ENCODE measurements at places on chromosomes 6 and 20.

DNA sequence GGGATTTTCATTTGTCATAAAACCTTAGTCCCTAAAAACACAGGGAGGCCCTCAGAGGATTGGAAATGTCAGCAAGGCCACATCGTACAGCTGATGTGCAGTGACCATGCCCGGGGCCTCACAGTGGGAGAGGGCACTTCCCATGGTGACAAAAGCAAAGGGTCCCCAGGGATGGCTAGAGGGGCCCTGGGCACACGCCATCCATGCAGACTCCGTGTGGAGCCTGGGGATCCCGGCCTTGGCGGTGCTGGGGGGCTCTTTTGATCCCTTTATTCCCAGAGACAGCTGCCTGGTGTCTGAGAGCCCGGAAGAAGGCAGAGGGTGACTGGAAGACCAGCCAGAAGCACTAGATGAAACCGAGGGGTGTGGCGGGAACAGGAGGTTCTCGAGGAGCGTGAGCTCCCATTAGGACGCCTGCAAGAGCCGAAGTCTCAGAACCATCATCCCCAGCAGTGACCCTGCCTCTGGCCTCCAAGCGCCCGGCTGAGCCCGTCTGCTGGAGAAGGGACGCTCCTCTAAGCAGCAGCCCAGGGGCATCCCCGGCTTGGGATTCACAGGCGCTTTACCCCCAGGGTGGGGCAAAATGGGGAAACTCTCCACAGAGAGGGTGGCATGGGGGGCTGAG, 49.1 kb upstream of the FRMD1 start:
- no peak for DNase-seq

DNA sequence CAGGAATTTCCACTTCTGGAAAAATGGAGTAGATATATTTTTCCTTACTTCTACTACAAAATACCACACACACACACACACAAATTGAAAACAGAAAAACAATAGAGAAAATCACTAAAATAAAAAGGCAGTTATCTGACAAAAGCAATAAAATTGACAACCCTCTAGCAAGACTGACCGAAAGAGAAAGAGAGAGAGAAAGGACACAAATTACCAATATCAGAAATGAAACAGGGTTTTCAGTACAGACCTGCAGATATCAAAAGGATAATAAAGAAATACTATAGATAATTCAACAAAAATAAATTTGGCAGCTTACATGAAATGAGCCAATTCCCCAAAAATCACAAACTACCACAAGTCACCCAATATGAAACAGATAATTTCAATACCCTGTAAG, 104.7 kb downstream of the OPRM1 start:
- no peak for DNase-seq

- no peak for DNase-seq
Measured at GRCh38 chr6:94511502-94512088, 1065.7 kb upstream of the MANEA start.

- DNase-seq: no peak
Measured at GRCh38 chr6:147958683-147959082, 384.0 kb upstream of the SASH1 start.

DNA sequence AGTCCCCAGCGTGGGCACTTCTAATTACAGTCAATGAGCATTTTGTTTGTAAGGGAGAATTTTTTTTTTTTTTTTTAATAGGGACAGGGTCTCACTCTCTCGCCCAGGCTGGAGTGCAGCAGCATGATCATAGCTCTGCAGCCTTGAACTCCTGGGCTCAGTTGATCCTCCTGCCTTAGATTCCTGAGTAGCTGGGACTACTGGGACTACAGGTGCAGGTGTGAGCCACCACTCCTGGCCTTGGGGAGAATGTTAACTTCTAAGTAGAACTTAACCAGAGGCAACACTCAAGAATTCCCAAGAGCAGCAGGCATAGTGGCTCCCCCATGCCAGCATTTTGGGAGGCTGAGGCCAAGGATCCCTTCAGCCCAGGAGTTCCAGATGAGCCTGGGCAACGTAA, 52.9 kb upstream of the ZNF217 start:
- DNase-seq: no peak

- DNase-seq: no peak
Measured at GRCh38 chr6:134766497-134766896, 183.4 kb downstream of the ALDH8A1 start.

GRCh38 chr6:113994934-113995342, 24.0 kb upstream of the HDAC2 start:
- DNase-seq: no peak

DNA sequence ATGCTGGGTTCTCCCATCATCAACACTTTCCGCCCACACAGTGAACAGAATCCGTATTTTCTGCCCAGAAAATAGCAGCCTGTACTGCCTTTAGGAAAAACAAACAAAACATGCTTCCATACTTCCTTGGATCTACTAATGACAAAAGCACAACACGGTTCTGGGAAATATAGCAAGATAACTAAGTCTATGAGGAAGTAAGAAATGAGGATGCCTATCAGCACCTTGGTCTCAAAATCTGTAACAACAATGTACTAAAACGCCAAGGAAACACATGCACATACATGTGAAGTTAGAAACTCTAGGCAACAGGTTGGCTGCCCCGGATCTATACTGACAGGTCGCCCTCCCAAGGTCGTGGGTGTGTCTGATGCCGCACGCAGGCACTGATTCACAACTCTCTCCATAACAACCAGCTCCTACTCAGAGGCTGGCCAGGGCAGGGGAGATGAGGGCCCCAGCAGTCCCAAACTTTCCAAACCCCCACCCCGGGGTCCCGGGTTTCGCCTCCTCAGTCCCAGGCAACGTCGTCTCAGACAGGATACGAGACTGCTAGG, 710 bp downstream of the BTBD9 start:
- peak; percentile 39 for DNase-seq

DNA sequence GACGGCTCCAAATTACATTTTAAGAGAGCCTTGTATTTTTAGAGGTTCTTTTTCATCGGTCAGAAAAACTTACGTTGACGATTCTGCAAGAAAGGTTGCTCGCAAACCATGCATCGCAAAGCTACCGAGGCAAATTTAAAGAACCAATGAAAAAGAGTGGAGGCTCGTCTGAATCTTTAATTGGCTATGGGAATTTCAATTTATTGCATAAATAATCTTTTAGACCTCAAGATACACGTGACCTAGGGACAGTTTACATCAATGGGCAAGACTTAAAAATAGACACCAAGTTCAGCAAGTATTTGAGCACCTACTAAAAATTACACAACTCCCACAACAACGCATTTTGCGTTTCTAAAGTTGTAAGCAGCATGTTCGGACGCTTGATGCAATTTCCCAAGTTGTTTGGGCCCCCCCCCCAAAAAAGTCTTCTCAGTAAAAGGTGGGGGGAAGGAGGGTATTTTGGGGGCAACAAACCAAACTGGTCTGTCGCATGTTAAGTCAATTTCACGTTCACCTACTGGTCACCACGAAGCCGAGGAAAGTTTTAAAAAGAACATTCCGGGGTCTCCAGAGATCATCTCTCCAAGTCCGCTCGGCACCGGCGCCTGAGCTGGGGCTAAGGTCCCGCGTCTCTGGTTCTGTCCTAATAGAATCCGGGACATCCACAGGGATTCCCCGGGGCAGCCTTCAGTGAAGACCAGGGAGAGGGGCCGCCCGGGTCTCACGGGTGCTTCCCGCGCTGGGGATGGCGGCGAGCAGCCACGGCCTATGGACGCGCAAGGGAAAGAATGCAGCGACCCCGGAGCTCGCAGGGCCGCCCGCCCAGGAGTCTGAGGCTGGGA, 851 bp downstream of the SNX5 start:
- no peak for DNase-seq

DNA sequence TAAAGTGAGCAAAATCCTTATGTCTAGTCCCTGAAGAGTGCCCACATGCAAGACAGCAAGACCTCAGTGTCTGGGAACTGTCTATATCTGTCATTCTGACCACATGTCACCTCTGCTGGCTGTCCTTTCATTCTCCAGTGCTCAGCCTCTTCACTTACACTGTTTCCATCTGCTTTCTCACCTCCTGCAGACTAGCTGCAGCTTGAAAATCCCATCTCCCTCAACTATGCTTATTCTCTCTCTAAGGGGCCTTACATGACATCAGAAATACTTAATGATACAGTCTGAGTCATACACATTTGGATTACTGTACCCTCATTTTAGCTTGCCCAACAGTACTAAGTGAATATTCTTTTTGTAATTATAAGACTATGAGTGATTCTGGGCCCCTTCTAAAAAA, 587.8 kb downstream of the EPM2A start:
- DNase-seq: no peak

GRCh38 chr6:13813026-13813425, 1.3 kb downstream of the MCUR1 start:
- DNase-seq: no peak

GRCh38 chr6:11467364-11467763, 70.2 kb upstream of the TMEM170B start:
- no peak for DNase-seq

GRCh38 chr20:3885715-3886114, 3.5 kb upstream of the PANK2 start:
- no peak for DNase-seq

- DNase-seq: no peak
Measured at GRCh38 chr20:57573242-57573641, 12.3 kb downstream of the PCK1 start.

DNA sequence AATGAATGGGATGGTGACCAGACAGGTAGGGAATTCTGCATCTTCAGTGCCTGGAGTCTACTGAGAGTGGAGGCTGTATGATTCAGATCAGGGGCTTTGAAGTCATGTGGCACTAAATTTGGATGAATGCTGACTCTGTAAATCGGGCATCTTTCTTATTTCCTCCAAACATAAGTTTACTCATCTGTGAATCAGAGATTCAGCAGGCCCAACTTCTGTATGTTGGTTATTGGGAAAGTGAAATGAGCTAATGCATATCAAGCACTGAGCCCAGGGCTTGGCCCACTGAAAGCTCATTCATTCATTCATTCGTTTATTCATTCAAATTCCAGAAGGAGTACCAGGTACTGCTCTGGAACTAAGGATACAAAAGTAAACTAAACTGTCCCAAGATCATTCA, 192.3 kb upstream of the RIN2 start:
- DNase-seq: no peak

- DNase-seq: no peak
Measured at GRCh38 chr6:116011520-116011919, 49.2 kb downstream of the FRK start.

DNA sequence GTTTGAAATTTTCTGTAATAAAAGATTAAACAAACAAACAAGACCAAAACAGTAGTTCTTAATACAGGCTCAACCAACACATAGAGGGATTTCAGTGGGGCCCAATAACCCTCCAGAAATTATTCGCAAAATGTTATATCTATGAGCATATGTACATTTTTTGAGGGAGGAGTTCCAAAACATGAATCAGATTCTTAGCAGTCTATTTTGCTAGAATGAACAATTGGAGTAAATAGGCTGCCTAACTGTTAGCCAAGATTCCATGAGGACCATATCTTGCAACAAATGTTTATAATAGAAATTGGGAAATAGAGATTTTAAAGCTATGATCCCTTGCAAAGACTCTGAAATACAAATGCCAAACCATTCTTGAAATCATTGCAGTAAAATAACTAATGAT, 186.3 kb downstream of the AKAP7 start:
- DNase-seq: no peak

GRCh38 chr20:37902504-37903313, at the start of gene VSTM2L:
TSS of gene VSTM2L (plus strand) at chr20:37903127. CDS start at chr20:37903351, 224 bp downstream.
- no peak for DNase-seq

GRCh38 chr6:31576897-31577578, 1.7 kb downstream of the TNF start:
- DNase-seq: no peak

DNA sequence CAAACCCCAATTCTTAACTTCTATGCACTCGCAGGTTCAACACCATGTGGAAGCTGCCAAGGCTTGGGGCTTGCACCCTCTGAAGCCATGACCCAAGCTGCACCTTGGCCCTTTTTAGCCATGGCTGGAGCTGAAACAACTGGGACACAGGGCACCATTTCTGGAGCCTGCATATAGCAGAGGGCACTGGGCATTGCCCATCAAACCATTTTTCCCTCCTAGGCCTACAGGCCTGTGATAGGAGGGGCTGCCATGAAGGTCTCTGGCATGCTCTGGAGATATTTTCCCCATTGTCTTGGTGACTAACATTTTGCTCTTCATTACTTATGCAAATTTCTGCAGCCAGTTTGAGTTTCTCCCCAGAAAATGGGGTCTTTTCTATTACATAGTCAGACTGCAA, 484.7 kb downstream of the EPHA7 start:
- DNase-seq: no peak

DNA sequence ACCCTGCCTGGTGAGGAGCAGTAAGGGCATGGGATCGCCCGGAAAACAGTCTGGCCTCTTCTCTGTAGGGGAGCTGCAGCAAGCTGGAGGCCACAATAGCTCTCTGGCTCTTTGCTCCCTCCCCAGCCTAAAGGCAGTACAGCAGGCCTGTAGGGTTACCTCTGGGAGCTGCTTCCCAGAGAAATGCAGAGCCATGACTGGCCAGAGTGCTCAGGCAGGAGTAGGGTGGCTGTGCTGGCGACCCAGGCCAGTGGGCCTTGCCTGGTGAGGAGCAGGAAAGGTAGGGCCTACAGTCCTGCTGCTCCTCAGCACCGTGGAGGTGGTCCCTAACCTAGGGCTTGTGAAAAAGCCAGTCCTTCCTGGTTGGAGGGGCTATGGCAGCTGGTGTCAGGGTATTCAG, 129.9 kb upstream of the CHD6 start:
- DNase-seq: no peak

DNA sequence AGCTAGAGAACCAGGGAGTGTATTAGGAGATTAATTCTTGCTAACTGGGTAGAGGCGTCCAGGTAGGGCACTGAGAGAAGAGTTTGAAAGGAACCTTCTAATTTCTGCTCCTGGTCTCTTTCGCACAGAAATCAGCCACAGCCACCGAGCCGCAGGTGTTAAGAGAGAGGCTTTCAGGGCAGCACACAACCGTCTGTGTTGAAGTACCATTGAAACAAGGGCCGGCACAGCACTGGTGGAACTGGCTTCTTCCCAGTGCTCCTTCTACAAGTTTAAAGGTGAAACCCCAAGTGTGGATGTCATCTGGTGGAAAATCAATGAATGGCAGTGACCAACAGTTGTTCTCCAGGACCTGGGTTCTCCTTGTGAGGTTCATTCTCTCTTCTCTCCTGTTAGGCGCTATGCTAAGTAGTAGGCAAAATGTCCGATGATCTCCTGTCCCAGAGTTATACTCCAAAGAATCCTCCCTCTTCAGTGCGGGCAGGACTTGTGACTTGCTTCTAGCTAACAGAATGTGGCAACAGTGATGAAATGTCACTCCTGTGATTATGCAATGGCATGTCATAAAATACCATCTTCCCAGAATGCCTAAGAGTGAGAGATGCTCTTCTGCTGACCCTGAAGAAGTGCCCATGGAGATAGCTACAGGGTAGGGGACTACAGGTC, 15.0 kb upstream of the RIN2 start:
- no peak for DNase-seq

All from effector CD8-positive, alpha-beta T cell (primary cell).